ENCODE measurements at places on chromosomes 1 and 21. TPM values are rescaled to one million over a fixed set of nuclear protein-coding genes. Genes with fewer than 3 reads are reported as not detected.
A peak's percentile ranks its signal among the peaks of the same experiment; 100 is the strongest.

CFHR3 gene
- not detected for total RNA-seq

SPATA21 gene
- total RNA-seq, result not detected

GPR157 gene
- 3.6 TPM for total RNA-seq

SNX7 gene
- 0.18 TPM for total RNA-seq

B3GALT2 gene
- total RNA-seq, result not detected

DNA sequence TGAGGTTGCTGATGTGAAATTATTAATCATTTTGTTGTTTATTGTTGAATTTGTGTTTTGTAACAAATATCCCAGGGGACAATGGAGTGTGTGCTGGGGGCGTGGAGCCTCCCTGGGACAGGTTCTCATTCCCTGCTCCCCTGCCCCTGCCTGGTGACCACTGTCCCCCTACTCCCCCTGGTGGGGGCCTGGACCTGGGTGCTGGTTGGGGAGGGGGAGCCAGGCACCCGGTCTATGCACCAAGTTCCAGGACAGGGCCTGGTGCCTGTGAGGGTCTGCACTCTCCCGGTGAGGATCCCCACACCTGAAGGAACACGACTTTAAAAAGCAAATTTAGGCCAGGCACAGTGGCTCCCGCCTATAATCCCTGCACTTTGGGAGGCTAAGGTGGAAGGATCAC lies 42.4 kb downstream of the CHD5 start:
- H3K36me3 ChIP-seq, result no peaks in the 10 kb centered on the region
- H3K4me1 ChIP-seq, result no peaks in the 10 kb centered on the region
- H3K27ac ChIP-seq, result no peak overlapping the region
- DNase-seq, result no peak
- no peak overlapping the region for H3K4me3 ChIP-seq

GRCh38 chr21:23664193-23664694 lies 1943.0 kb downstream of the MRPL39 start:
- no peak overlapping the region for H3K27ac ChIP-seq
- no peaks in the 10 kb centered on the region for H3K36me3 ChIP-seq
- DNase-seq, result no peak

DNA sequence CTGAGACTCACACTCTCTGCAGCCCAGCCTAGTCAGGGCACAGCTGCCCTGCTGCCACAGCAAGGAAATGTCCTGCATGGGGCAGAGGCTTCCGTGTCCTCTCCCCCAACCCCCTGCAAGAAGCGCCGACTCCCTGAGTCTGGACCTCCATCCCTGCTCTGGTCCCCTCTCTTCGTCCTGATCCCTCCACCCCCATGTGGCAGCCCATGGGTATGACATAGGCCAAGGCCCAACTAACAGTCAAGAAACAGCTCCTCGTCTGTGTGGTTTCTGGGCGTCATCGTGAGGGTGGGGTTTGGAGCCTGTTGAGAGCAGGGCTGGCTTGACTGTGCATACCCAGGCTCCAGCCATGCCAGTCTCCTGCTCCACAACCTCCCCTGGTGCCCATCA lies 19.5 kb downstream of the FAAH start:
- no peaks in the 10 kb centered on the region for H3K36me3 ChIP-seq
- H3K4me1 ChIP-seq, result no peaks in the 10 kb centered on the region
- H3K27ac ChIP-seq, result no peak overlapping the region
- no peak overlapping the region for H3K4me3 ChIP-seq

DNA sequence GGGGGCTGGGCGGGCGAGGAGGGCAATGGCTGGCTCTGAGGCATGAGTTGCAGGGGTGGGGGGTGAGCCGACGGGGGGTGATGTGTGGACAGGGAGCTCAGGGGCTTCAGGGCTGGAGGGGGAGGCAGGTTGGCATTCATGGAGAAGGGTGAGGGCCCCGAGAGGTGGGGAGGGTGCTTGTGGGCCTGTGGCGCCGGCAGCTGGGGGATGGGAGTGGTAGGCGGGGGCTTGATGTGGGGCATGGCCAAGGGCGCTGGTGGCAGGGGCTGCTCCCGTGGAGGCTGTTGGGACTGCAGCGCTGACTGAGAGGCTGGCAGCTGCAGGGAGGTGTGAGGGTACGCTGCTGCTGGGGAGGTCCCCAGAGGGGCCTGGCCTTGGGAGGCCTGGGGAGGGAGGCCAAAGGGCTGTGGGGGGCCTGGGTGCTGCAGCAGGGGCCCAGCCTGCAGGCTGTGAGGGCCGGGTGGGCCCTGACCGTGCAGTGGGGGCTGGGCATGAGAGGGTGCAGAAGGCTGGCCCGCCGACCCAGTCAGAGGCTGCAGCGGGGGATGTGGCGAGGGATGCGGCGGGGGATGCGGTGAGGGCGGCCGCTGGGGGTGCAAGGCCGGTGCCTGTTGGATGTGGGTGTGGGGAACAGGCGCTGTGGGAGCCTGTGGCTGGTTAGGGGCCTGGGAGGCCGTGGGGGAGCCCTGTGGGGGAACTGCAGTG lies 42.7 kb downstream of the SLC45A1 start:
- H3K4me3 ChIP-seq, result no peak overlapping the region
- DNase-seq, result no peak

- peaks cover 10% of the 10 kb centered on the region for H3K27me3 ChIP-seq
- no peak for DNase-seq
- H3K36me3 ChIP-seq, result no peaks in the 10 kb centered on the region
- no peaks in the 10 kb centered on the region for H3K4me1 ChIP-seq
- H3K27ac ChIP-seq, result no peak overlapping the region
- H3K4me3 ChIP-seq, result no peak overlapping the region
Observed at GRCh38 chr1:230892018-230892491, 23.7 kb upstream of the C1orf198 start.

DNA sequence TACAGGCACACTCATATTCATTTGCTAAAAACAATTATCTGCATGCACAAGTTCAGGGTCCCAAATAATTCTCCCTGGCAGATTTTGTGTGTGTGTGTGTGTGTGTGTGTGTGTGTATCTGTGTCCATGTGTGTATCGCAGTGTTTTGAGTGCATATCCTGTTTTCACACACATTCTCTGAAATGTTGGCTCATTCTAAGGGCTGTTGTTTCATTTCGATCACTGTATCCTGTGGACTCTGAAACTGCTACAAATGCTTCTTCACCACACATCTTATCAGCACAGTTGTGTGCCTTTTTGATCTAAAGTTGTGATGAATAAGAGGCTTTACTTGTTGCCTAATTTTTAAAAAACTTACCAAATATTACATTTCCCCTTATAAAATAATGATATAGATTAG lies 34.6 kb downstream of the NR5A2 start:
- DNase-seq, result no peak
- peaks cover 22% of the 10 kb centered on the region for H3K27me3 ChIP-seq
- H3K27ac ChIP-seq, result no peak overlapping the region
- H3K36me3 ChIP-seq, result no peaks in the 10 kb centered on the region
- no peak overlapping the region for H3K4me3 ChIP-seq
- no peaks in the 10 kb centered on the region for H3K4me1 ChIP-seq

- no peaks in the 10 kb centered on the region for H3K4me1 ChIP-seq
- no peaks in the 10 kb centered on the region for H3K27me3 ChIP-seq
- DNase-seq, result no peak
- no peak overlapping the region for H3K27ac ChIP-seq
- no peak overlapping the region for H3K4me3 ChIP-seq
Observed at GRCh38 chr1:181349512-181349911, 133.8 kb upstream of the CACNA1E start.

DNA sequence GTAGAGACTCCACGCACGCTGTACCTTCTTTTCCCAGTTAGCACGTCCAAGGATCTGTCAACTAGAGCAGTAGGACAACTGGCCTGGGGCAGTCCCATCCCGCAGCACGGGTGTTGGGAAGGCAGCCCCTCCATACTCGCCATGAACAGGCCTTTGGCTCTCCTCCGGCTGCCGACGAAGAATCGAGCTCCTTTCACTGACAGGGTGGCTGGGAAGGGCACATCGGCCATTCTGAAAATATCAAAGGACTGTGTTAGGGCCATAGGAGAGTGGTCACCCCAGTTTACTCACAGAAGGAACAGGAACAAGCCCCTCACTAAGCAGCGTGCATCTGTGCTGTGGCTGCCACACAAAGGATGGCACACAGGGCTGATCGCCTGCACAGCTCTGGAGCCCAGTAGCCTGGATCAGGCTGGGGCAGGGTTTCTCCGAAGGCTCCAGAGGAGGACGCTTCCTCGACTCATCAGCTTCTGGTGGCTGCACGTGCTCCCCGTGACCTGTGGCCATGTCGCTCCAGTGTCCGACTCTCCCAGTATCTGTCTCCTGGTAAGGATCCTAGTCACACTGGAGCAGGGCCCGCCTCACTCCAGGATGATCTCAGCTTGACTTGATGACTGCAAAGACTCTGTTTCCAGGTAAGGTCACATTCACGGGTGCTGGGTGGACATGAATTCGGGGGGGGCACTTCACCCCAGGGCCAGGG lies 8.9 kb downstream of the KRTAP10-1 start:
- no peaks in the 10 kb centered on the region for H3K36me3 ChIP-seq
- H3K4me3 ChIP-seq, result no peak overlapping the region
- H3K27ac ChIP-seq, result no peak overlapping the region

DNA sequence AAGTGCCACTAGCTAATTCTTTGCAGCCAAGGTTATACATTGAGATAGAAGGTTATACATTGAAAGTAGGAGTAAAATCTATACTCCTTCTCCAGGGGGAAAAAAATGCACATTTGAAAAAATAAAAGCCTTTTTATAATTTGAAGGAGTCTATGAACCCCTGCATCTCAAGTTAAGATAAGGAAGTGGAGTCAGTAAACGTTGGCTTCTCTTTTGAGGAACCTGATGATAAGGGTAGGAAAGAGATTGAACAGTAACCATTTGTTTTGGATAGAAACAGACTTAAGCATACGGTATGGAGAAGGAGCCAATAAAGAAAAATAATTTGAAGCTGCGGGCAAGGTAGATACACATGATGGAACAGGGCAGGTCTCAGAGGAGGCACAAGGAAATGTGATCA lies 64.1 kb downstream of the RPAP2 start:
- no peaks in the 10 kb centered on the region for H3K27me3 ChIP-seq
- H3K27ac ChIP-seq, result no peak overlapping the region
- H3K4me3 ChIP-seq, result no peak overlapping the region
- peaks cover 41% of the 10 kb centered on the region for H3K4me1 ChIP-seq

DNA sequence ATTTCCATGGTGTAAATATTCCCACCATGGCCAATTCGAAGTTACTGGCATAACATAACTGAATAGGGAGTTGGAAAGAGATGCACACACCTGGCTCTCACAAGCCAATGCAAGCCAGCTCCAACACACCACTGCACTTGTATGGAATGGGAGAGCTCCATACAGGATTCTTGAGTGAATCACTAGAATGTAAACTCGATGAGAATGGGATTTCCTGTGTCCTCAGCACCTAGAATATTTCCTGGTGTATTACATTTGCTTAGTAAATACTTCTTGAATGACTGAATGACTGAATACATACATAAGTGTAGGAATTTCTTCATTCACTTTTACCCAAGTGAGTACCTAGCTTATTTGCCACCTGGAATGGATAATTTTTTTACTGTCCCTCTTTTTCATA lies 16.2 kb upstream of the PPIE start:
- no peak overlapping the region for H3K27ac ChIP-seq
- no peak overlapping the region for H3K4me3 ChIP-seq
- DNase-seq, result no peak
- peaks cover 39% of the 10 kb centered on the region for H3K27me3 ChIP-seq
- no peaks in the 10 kb centered on the region for H3K36me3 ChIP-seq

DNA sequence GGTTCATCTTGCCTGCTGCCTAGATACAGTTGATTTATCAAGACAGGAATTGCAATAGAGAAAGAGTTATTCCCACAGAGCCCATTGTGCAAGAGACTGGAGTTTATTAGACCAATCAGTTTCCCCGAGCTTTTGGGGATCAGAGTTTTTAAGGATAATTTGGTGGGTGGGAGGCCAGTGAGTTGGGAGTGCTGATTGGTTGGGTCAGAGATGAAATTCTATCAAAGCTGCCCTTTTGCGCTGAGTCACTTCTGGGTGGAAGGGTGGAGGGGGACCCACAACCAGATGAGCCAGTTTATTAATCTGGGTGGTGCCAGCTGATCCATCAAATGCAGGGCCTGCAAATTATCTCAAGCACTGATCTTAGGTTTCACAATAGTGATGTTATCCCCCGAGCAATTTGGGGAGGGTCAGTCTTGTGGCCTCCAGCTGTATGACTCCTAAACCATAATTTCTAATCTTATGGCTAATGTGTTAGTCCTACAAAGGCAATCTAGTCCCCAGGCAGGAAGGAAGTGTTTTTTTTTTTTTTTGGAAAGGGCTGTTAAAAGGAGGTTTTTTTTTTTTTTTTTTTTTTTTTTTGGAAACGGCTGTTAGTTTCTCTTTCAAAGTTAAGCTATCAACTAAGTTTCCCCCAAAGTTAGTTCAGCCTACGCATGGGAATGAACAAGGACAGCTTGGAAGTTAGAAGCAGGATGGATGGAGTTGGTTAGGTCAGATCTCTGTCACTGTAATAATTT lies 7.4 kb downstream of the SLC16A4 start:
- H3K4me3 ChIP-seq, result no peak overlapping the region
- no peak for DNase-seq
- peaks cover 21% of the 10 kb centered on the region for H3K4me1 ChIP-seq
- H3K27ac ChIP-seq, result peak overlapping the region; percentile 73

- no peaks in the 10 kb centered on the region for H3K4me1 ChIP-seq
- no peak for DNase-seq
- H3K27me3 ChIP-seq, result peaks cover 6% of the 10 kb centered on the region
- no peak overlapping the region for H3K27ac ChIP-seq
- H3K4me3 ChIP-seq, result no peak overlapping the region
- no peaks in the 10 kb centered on the region for H3K36me3 ChIP-seq
Observed at GRCh38 chr1:94646786-94647555, 105.4 kb upstream of the F3 start.

GRCh38 chr1:248924696-248925532 lies 18.9 kb downstream of the PGBD2 start:
- H3K27ac ChIP-seq, result peak overlapping the region; percentile 20
- peaks cover 6% of the 10 kb centered on the region for H3K36me3 ChIP-seq

DNA sequence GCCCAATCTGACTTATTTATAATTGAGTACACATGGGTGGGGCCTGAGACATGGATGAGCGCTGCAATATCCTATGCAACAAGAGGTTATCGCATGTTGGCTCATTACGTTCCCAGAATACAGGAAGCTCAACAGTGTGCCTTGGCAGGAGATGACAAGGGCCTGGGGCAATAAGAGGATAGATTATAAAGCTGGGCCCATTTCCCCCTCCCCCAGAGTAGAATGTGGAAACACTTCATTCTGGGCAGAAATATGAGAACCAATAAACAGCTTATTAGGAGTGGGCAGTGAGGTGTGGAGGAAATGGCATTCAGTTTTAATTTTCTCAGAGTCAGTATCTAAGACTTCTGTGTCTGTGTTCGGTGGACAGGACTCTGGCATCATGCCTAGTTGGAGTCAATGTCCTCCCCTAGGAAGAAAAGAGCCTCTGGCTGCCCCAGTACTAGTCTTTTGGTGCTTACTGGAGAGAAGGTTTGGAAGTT lies 92.8 kb downstream of the PIK3R3 start:
- DNase-seq, result no peak
- H3K36me3 ChIP-seq, result no peaks in the 10 kb centered on the region
- H3K4me1 ChIP-seq, result no peaks in the 10 kb centered on the region
- H3K27me3 ChIP-seq, result no peaks in the 10 kb centered on the region
- H3K27ac ChIP-seq, result no peak overlapping the region
- no peak overlapping the region for H3K4me3 ChIP-seq

DNA sequence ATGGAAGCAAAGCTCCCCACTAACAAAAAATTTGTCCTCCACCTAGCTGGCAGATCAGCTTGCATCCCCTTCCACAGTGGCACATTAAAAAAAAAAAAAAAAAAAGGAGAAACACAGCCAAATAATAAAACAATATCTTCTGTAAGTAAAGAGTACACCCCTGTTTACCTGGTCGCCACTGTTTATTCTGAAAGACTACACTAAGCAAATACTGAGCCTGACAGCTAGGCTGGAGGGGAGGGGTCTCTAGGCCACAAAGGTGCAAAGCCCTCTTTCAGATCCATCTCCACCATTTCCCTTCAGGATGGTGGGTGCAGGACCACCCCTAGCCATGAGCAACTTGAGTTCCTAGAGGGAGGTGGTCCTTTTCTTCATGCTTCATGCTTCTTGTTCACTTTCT lies 22.8 kb upstream of the SLC45A3 start:
- H3K27ac ChIP-seq, result no peak overlapping the region
- peaks cover 4% of the 10 kb centered on the region for H3K4me1 ChIP-seq
- H3K36me3 ChIP-seq, result peaks cover 11% of the 10 kb centered on the region
- H3K27me3 ChIP-seq, result no peaks in the 10 kb centered on the region
- H3K4me3 ChIP-seq, result no peak overlapping the region

All from activated CD4-positive, alpha-beta T cell treated with anti-CD3 and anti-CD28 coated beads for 36 hours (primary cell).